ENCODE measurements at places on chromosomes 3 and 15.

DNA sequence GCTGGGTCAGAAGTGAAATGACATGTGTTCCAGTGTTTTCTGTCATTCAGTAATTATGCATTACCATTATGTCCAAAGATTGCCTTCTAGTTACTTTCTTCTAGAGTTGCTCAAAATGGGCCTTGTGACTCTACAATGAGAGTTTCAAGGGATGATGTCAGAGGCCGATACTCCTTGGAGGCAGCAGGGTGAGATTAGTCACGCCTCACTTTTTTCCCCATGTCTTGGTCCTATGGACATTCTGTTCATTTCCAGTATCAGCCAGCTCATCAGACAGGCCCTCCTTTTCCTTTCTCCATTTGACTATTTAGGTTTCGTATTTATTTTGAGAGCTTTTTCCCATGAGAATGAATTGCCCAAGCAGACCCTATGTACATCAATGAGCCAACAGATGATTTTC is 17.5 kb downstream of the VGLL3 start:
- no peak for DNase-seq

- DNase-seq = no peak
Observed at GRCh38 chr3:5026046-5026362, 46.8 kb downstream of the BHLHE40 start.

- no peak for DNase-seq
Observed at GRCh38 chr15:65512807-65513416, 4.6 kb downstream of the DPP8 start.

- no peak for DNase-seq
Observed at GRCh38 chr3:161941891-161942290, 445.3 kb downstream of the OTOL1 start.

GRCh38 chr3:182139627-182140357 is 428.1 kb downstream of the SOX2 start:
- no peak for DNase-seq

DNA sequence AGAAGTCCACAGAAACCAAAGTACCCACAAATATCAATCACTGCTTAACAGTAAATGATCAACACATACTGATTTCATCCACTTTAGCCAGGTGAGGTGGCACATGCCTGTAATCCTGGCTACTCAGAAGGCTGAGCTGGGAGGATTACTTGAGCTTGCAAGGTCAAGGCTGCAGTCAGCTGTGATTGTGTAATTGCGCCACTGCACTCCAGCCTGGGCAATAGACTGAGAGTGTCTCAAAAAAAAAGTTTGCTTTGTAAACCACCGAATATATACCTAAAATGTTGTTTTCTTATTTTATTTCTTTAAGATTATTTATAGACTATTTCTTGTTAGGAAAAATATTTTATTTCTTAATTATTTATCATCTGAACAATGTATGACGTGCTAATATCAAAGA is 8.7 kb upstream of the ATP13A4 start:
- DNase-seq = no peak

GRCh38 chr3:185982632-185983031 is 44.8 kb upstream of the TRA2B start:
- no peak for DNase-seq

GRCh38 chr3:132783152-132783551 is 60.9 kb upstream of the NPHP3 start:
- DNase-seq = no peak

GRCh38 chr15:97966924-97967620 is 6.6 kb downstream of the ARRDC4 start:
- DNase-seq = no peak

- DNase-seq = no peak
Observed at GRCh38 chr3:197567904-197568681, 12.3 kb upstream of the BDH1 start.

DNA sequence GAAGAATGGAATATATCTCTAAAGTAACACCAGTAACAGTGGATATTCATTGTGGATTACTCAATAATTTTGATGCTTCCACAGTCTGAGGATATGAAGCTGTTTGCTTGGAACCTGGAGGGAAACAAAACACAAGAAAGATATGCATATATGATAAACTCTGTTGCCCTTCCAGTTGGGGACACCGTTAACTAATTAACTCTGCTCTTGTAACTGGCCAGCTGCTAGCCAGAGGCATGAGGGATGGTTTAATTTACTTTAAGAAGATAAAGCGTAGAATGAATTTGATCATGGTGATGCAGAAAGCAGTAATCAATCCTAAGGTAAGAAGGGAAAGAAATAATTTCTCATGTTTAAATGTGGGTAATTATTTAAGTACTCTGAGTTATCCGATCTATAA is 442.6 kb downstream of the NAALADL2 start:
- DNase-seq = no peak

DNA sequence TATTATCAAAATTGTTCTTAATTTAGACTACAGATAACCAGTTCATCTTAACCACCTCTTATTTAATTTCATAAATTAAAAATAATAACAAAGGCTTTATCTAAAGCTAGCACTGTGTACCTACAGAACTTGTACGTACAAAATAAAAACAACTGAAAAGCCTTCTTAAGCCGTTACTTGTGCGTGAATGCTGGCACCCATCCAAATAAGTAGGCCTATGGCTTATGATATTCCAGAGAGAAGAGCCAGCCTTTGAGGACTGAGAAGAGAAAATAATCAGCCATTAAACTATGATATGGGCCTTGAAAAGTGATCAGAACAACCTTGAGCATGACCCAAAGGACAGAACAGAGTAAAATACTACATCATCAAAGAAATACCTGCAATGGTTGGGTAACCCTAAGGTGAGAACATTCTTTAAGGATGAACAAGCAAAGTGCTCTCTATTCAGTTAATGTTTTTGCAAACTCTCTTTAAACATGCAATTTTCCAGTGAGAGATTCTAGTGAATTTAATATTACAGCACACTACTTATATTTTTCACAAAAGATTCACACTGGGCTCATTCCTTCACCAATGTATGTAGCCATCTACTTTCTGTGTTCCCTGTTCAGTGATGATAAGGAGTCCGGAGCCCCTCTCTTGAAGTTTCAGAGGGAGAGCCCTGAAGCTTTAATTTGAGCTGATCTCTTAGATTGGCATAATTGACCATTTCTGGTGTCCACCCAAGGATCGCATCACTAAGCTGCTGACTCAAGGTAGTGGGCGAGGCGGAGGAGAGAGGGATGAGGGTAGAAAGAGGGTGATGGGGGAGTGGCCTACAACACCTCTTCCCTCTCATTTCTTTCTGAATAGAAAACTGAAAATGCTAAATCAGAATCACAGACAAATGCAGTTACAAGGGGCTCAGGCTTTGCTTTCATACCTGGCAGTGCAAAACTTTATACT is 7.7 kb upstream of the ACTC1 start:
- no peak for DNase-seq

Data from activated CD4-positive, alpha-beta T cell treated with anti-CD3 and anti-CD28 coated beads, Interleukin-2, amount 50 U/mL, for 4 hours (primary cell).